ENCODE measurements at places on chromosomes 3 and 15. TPM values are rescaled to one million over a fixed set of nuclear protein-coding genes. Genes with fewer than 3 reads are reported as not detected.

Gene IQCF5
- not detected for total RNA-seq

Gene GCSAM
- not detected for total RNA-seq

Gene GOLGA8T
- total RNA-seq: 1.7 TPM

Gene TGM5
- not detected for total RNA-seq

Gene TUSC7
- not detected for total RNA-seq

Gene PAQR5
- total RNA-seq: 102 TPM

Gene CCDC39
- total RNA-seq: not detected

Gene C3orf80
- total RNA-seq: 1.0 TPM

Gene PEX5L
- not detected for total RNA-seq

Gene WDR93
- total RNA-seq: 0.13 TPM

Gene ERICH6
- not detected for total RNA-seq

Gene BNC1
- total RNA-seq: 0.95 TPM

Gene CHRD
- 0.35 TPM for total RNA-seq

Gene CHRNA3
- 0.82 TPM for total RNA-seq

Gene NRG4
- 0.47 TPM for total RNA-seq

Gene SLC6A1
- not detected for total RNA-seq

Gene BFSP2
- total RNA-seq: not detected

Gene SLC7A14
- total RNA-seq: not detected

Gene TM4SF4
- 42.5 TPM for total RNA-seq

Gene UBE2E2
- 49.5 TPM for total RNA-seq

Gene ADGRG7
- not detected for total RNA-seq

Gene ANKUB1
- not detected for total RNA-seq

Gene PCYT1A
- total RNA-seq: 33.9 TPM

Gene MEX3B
- total RNA-seq: 3.2 TPM

Gene SPSB4
- 0.15 TPM for total RNA-seq

Gene GMNC
- not detected for total RNA-seq

Gene ACKR4
- total RNA-seq: not detected

Gene FOXL2
- total RNA-seq: 4.3 TPM

Data from A549 treated with Hydrocortisone at 1 μM for 4 hours (cell line).